ENCODE measurements at places on chromosomes 2 and 18.

- no peak for DNase-seq
Observed at GRCh38 chr2:64349131-64349530, 104.8 kb upstream of the LGALSL start.

GRCh38 chr2:109435901-109436598, 177.7 kb downstream of the SEPTIN10 start:
- no peak for DNase-seq

DNA sequence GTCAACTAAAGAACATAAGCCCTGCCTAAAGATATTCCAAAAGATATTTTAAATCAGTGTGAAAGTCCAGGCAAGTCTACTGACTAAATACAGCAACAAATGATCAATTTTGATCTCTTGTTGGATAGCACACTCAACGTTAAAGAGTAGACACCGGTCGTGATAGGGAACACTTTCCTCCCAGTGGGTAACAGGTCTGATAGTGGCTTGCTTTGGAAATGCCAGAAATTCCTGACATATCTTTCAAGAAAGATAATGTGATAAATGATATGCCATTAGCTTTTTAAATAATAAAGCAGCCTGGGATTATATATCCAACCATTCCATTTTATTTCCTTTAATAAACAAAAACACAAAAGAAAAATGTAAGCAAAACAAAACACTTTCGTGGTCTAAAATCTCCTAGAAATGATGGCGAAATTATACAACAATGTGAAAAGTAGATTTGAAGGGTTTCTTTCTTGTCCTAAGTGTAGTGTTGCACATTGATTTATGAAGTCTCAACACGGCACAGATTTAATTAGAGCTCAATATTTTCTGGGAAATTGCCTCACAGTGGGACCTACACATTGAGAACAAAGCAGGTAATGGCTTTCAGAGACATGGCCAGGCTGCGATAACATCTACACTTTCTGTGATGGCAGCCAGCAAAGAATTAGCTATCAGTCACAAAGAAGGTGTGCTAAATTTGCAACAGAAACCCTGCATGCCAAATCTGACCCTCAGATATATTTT, 158.6 kb downstream of the PPP1R1C start:
- no peak for DNase-seq

DNA sequence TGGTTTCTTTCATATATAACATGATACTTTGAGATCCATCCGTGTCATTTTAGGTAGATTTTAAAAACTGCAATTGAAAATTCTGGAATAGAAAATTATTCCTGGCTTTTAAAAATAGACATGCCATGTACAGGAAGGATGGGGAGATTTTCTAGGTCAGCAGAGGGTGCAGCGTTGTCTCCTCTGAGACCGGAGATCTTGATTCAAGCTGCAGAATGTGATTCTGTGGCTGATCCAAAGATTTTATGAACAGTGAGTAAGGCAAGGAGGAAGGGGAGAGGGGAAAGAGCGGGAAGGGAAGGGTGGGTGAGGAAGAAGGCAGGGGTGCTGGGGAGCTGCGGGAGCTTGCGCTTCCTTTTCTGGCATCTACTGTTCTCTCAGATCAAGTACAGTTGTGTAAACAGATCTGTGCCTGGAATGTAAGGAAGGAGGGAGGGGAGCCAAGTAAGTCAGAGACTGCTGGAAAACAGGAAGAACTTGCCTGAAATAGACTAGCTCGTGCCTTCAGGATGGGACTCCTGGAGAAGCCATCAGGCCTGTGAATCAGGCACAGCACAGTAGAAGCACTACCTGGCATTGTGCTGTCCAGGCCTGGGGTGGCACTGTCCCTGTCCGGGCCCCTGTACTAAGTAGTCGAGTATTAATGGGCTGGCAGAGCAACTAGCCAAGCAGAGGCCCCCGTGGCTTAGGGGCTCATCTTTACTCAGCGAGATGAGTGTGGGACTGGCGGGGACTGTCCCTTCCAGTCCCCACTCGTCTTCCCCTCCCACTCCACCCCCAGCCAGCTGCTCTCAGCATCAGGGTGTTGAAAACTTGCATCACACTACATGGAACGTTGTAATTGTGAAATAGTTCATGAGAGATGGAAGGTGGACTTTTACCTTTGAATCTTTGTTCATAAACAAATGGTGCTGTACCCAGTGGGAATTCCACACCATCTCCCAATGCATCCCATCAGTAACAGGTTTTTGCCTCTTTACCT, 163.5 kb downstream of the UXS1 start:
- DNase-seq = no peak

- no peak for DNase-seq
Observed at GRCh38 chr2:8661235-8661634, 20.6 kb upstream of the ID2 start.

DNA sequence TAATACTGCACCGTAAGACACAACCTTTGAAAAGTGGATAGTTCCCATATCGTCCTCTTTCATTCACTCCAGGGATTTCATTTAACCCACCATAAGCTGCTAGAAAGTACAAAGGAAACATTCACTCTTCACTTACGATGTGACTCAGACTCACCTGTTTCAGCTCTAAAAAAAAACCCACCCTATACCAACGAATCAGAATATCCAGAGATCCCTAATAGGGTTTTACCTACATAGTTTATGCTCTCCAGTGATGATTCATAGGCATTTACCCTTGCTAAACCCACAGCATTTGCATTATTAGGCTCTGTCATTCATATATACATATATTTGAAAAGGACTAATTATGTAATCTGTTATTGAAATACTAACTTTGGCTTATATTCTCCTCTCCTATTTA, 60.2 kb downstream of the PRPF40A start:
- DNase-seq = no peak

- no peak for DNase-seq
Observed at GRCh38 chr2:42510608-42511243, 16.9 kb upstream of the KCNG3 start.

Measured in NCI-H1436 (cell line).